Progenitor cell of endocrine pancreas (in vitro differentiated cells): ENCODE measurements at places on chromosomes 3 and 15. TPM values are rescaled to one million over a fixed set of nuclear protein-coding genes. Genes with fewer than 3 reads are reported as not detected.

DNA sequence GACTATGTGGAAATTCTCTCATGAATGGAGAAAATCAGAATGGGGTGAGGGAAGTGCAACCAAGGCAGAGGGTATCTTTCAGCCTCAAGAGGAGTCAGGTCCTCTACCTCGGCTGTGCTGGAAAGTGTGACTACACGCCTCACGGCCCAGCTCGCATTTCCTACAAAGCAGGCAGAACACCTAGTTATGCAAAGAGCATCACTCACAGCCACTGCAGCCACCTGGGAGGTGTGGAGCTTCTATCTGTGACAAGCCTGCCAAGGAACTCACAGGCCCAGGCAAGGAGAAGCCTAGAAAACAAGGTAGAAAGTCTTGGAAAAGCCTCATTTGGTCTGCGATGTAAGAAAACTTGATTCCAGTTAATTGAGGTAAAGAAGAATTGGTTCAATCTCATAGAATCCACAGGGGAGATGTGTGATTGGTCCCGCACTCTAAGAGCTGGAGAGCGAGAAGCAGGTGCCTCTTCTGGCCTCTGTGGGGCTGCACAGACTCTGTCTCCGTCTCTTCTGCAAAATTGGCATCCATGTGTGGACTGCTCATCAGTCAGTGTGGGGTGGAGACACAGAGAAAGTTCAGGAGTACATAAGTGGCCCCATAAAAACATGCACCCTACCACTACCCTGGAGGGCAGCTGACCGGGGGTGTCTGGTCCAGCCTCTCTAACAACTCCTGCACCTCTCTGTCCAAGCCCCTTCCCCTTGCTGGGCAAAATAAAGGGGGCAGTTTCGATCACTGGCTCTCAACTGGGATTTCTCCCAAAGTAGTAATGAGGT is 76.8 kb downstream of the TAMM41 start:
- peaks cover 3% of the 10 kb centered on the region for H3K27me3 ChIP-seq
- no peaks in the 10 kb centered on the region for H3K36me3 ChIP-seq

DNA sequence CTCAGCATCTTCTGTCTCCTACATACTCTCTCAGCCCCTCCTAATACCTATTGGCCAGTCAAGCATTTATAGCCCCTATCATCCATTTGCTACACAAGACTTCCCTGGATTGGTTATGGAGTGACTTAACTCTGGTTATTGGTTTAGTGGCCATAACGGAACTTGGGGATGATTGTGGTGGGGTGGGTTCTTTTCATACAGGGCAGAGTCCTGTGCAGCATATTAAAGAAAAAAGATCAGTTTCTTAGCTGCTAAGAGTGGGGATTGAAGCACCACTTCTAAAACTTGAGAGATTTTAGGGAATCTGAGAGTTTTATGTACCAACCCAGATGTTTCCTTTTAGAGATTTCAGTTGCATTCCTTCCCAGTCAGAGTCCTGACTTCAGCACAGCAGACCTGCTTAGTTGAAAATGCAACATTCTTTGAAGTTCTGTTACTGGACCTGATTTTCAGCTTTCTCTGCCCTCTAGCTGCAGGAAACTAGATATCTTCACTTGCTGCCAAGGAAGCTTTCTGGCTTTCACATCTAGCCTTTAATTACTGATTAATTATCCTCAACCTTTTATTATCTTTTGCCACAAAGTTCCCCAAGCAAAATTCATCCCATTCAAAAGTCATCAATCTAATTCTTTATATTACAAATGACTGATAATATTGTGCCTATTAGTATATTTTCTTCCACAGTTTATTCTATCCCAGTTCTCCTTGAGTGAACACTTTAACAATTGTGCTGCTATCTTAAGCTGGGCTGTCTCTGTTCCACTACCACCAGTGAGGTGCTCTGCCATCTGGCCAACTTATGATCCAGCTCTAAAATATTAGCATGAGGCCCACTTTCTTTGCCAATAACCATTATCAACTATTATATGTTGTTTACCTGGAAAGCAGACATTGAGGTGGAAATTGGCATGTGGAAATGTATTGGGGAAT is 906.0 kb upstream of the ALCAM start:
- no peak overlapping the region for H3K4me3 ChIP-seq
- H3K27me3 ChIP-seq = no peaks in the 10 kb centered on the region
- H3K27ac ChIP-seq = peak overlapping the region; percentile 51
- DNase-seq = no peak
- H3K4me1 ChIP-seq = no peaks in the 10 kb centered on the region

GRCh38 chr3:6097556-6097955 is 763.4 kb upstream of the GRM7 start:
- no peaks in the 10 kb centered on the region for H3K27me3 ChIP-seq
- H3K36me3 ChIP-seq = no peaks in the 10 kb centered on the region
- no peak overlapping the region for H3K4me3 ChIP-seq

DNA sequence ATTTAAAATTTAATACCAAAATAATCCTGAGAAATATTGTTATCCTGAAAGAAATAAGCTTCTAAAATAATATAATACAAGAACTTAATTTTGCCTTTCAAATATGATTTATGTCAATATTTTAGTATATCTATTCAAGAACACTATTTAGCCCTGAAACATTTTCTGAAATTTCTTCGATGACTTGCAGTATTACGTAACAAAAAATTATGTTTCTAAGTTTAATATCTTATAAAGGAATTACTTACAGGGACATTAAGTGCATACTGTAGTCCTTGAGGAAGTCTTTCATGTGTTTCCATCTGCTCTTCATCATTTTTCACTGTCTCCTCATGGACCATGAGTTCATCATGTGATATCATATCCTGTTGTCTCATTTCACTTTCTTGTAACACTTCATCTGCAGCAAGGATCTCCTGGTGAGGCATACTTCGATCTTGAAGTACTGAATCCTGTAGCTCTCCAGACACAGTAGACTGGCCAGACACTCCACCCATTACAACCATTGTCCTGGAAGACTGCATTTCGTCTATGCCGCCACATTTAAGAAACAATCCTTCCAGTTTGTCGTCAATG is 62.0 kb downstream of the ZNF148 start:
- DNase-seq = no peak
- H3K4me3 ChIP-seq = no peak overlapping the region
- H3K27ac ChIP-seq = no peak overlapping the region
- peaks cover 2% of the 10 kb centered on the region for H3K4me1 ChIP-seq
- H3K36me3 ChIP-seq = peaks cover 41% of the 10 kb centered on the region

The CCDC191 gene
- 15.6 and 15.9 TPM in 2 replicates for total RNA-seq

The CYP8B1 gene
- not detected in 2 replicates for total RNA-seq

GRCh38 chr3:70702132-70702531 is 389.7 kb upstream of the MDFIC2 start:
- H3K27me3 ChIP-seq = peaks cover 8% of the 10 kb centered on the region
- H3K36me3 ChIP-seq = no peaks in the 10 kb centered on the region
- no peak for DNase-seq
- no peak overlapping the region for H3K27ac ChIP-seq
- H3K4me1 ChIP-seq = peaks cover 4% of the 10 kb centered on the region
- H3K4me3 ChIP-seq = no peak overlapping the region
